ENCODE measurements at places on chromosomes 6 and 20.

DNA sequence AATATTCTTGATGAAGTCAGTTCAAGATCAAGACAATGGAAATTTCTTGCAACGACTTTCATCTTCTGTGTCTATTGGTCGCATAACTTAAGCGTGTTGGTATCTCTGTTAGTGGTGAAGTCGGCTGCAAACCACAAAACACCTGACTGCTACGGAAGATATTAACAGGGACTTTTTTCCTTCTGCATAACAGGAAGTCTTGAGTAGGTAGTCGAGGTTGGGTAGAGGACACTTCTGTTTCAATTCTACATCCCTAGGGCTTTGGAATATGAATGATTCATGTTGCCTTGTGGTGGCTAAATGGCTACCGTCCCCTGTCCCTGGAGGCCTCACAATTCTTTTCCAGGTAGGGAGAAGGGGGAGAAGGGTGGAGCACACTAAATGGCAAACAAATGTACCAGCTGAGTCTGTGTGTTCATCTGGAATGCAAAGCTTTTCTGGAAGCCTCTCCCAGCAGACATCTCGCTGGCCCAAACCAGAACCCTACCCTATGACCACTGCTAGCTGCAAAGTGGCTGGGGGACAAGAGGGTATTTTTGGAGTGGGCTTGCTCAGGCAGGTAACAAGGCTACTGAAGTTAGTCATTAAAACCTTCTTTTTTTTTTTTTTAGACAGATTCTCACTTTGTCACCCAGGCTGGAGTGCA is 34.6 kb upstream of the NKX2-2 start:
- no peaks in the 10 kb centered on the region for H3K4me1 ChIP-seq
- DNase-seq: no peak
- H3K27me3 ChIP-seq: no peaks in the 10 kb centered on the region
- H3K27ac ChIP-seq: no peak overlapping the region
- H3K36me3 ChIP-seq: no peaks in the 10 kb centered on the region

GRCh38 chr6:47592131-47592840 is 106.1 kb upstream of the ADGRF4 start:
- H3K4me3 ChIP-seq: no peak overlapping the region
- H3K36me3 ChIP-seq: peaks cover 8% of the 10 kb centered on the region
- no peak for DNase-seq
- H3K27ac ChIP-seq: no peak overlapping the region
- H3K27me3 ChIP-seq: no peaks in the 10 kb centered on the region

DNA sequence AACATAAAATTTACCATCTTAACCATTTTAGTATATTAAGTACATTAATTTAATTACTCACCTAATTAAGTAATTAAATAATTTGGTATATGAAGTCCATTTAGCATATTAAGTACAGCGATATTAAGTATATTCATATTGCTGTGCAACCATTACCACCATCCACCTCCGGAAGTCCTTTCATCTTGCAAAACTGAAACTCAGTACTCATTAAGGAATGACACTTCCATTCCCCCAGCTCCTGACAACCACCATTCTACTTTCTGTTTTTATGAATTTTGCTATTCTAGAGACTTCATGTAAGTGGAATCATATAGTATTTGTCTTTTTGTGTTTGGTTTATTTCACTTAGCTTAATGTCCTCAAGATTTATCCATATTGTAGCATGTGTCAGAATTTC is 61.1 kb upstream of the GTSF1L start:
- no peaks in the 10 kb centered on the region for H3K27me3 ChIP-seq
- H3K4me3 ChIP-seq: no peak overlapping the region
- no peak for DNase-seq
- no peak overlapping the region for H3K27ac ChIP-seq
- H3K4me1 ChIP-seq: no peaks in the 10 kb centered on the region
- no peaks in the 10 kb centered on the region for H3K36me3 ChIP-seq

- no peak for DNase-seq
- peaks cover 54% of the 10 kb centered on the region for H3K27me3 ChIP-seq
- no peak overlapping the region for H3K27ac ChIP-seq
- no peaks in the 10 kb centered on the region for H3K36me3 ChIP-seq
Measured at GRCh38 chr20:46801003-46801702, 91.7 kb downstream of the SLC2A10 start.

- no peak overlapping the region for H3K4me3 ChIP-seq
- H3K36me3 ChIP-seq: no peaks in the 10 kb centered on the region
- peaks cover 47% of the 10 kb centered on the region for H3K27me3 ChIP-seq
Measured at GRCh38 chr20:31913431-31914157, 38.3 kb downstream of the PDRG1 start.

DNA sequence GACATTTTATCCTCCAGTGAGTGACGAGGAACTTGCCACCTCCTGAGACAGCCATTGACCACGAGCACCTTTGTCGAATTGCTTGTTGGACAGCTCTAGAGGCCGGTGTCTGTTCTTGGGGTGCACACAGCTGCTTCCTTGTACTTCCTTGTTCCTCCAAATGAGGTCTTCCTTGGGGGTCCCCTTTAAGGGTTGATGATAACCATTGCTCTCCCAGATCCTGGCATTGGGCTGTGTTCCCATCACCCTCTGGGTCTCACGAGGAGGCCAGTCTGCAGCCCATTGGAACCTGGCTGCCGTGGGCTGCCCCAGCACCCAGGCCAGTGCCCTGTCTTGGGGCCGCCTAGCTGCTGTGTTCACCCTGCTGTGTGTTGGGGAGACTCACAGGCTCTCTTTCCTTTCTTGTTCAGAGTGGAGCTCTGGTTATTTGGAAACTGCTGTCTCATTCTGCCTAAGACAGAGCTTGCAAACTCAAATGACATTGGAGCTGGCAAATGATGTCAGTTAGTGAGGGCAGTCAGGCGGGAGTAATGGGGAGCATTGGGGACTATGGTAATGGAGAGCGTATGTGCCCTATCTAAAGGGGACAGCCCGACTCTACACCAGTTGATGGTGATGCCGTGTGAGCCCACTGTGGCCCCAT is 25.7 kb downstream of the PPP1R16B start:
- H3K36me3 ChIP-seq: no peaks in the 10 kb centered on the region
- H3K4me1 ChIP-seq: no peaks in the 10 kb centered on the region
- H3K27me3 ChIP-seq: peaks cover 9% of the 10 kb centered on the region
- no peak overlapping the region for H3K4me3 ChIP-seq
- DNase-seq: no peak
- no peak overlapping the region for H3K27ac ChIP-seq

GRCh38 chr6:124780623-124781022 is 181.6 kb upstream of the RNF217 start:
- no peak for DNase-seq
- no peak overlapping the region for H3K4me3 ChIP-seq
- H3K36me3 ChIP-seq: no peaks in the 10 kb centered on the region
- no peak overlapping the region for H3K27ac ChIP-seq
- H3K4me1 ChIP-seq: no peaks in the 10 kb centered on the region

- H3K4me1 ChIP-seq: peaks cover 2% of the 10 kb centered on the region
- H3K4me3 ChIP-seq: no peak overlapping the region
- no peaks in the 10 kb centered on the region for H3K27me3 ChIP-seq
- DNase-seq: no peak
- no peaks in the 10 kb centered on the region for H3K36me3 ChIP-seq
Measured at GRCh38 chr6:27149150-27149549, 98.4 kb upstream of the PRSS16 start.

- H3K36me3 ChIP-seq: no peaks in the 10 kb centered on the region
- peaks cover 15% of the 10 kb centered on the region for H3K4me1 ChIP-seq
- no peak for DNase-seq
- no peaks in the 10 kb centered on the region for H3K27me3 ChIP-seq
Measured at GRCh38 chr6:169254456-169255316, 1.0 kb upstream of the THBS2 start.

DNA sequence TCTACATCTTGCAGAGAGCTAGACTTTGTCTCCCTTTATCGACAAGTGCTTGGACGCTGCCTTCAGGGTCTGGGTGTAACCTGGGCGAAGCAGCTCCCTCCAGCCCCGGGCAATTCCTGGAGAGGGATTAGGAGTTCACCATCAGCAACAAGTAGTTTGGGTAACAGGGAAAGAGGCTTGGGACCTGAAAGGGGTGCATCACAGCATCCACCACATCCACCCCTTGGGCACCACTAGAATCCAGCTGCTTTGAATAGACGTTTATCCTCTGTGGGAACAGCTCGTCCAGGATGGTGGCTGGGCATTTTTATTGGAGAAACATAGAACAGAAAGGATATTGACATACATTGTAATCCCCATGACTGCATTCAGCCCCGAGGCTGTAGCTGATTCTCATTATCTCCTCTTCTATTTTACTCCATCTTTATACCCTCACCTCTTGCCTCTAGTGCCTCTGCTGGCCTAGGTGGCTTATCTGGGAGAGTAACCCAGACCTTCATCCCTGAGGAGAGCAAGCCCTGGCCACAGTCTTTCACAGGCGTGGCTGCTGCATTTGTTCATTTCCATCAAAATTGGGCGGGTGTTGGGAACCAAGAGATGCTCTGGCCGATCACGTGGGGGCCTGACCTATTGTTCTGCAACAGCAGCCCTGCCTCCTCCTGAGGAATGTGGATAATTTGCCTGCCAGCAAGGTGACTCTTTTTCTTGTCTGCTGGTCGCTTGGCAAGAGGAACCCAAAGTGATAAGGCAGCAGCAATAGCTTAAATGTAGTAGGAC is 109.2 kb upstream of the RALGAPA2 start:
- H3K27ac ChIP-seq: no peak overlapping the region
- no peaks in the 10 kb centered on the region for H3K4me1 ChIP-seq
- H3K27me3 ChIP-seq: no peaks in the 10 kb centered on the region
- no peak for DNase-seq
- H3K36me3 ChIP-seq: no peaks in the 10 kb centered on the region

DNA sequence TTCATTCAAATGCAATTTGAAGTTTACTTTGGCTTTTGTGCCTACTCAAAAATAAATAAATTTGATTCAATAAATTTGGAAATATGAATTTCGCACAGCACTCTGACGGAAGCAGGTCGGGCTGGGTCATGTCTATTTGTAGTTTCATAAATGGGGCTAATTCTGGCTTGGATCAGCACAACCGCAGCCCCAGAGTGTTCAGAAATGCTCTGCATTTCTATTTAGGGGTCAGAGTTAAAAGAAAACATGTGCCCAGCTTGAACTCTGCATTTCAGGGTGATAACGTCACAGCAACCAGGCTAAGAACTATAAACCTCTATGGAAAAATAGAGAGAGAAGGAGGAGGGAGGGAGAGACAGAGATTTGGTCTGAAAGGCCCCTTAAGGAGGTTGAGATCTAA is 480.9 kb upstream of the NOX3 start:
- no peak for DNase-seq
- no peak overlapping the region for H3K4me3 ChIP-seq
- no peaks in the 10 kb centered on the region for H3K4me1 ChIP-seq
- no peaks in the 10 kb centered on the region for H3K27me3 ChIP-seq

All from IMR-90 (cell line).